ENCODE measurements at places on chromosomes 6 and 20. TPM values are rescaled to one million over a fixed set of nuclear protein-coding genes. Genes with fewer than 3 reads are reported as not detected.

DNA sequence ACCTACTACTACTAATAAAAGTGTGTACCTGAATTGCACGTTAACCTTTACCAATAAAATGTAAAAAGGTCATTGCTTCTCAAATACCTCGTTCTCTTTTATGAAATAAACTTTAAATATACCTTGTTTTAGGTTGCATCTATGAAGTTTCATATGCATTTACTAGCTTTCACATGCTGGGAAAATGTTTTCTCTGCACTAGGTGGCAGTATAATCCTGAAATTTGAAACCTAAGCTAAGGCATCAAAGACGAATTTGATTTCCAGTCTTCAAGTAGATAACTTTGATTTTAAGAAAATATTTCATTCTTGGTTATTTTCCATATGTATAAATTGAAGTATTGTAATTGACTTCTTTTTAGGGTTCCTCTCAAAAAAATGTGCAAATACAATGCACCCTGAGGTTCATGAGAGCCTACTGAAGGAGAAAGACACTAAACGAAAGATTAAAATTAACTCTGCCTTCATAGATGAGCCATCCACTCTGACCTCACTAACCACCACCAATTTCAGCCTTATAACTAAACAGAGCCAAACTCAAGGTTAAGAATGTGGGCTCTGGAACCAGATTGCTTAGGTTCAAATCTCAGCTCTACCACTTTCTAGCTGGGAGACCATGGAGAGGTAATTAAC, 7.3 kb upstream of the COL9A1 start:
- DNase-seq, result no peak

Gene SRC
- total RNA-seq, result 2.8 TPM

DNA sequence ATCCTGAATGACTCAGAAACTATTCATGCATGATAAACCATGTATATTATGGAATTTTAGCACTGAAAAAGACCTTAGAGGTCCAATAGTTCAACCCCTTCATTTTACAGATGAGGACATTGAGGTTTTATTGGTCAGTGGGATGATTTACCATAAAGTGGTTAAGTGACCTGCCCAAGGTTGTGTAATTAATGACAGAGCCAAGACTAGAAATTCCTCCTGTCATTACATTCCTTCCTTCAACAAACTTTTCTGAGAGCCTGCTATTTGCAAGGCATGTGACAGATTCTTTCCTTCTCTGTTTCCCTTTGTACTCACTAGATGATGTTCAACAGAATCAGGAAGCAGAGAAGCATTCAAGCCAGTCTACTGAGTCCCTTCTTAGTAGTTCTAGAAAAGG, 170.7 kb upstream of the KCNK16 start:
- DNase-seq, result no peak

Gene PRRT1
- total RNA-seq, result 1.1 TPM

Gene FAM217A
- total RNA-seq, result not detected

Gene CCR6
- 0.37 TPM for total RNA-seq

Gene CDKAL1
- total RNA-seq, result 20.4 TPM

Gene ADGRF1
- total RNA-seq, result not detected

DNA sequence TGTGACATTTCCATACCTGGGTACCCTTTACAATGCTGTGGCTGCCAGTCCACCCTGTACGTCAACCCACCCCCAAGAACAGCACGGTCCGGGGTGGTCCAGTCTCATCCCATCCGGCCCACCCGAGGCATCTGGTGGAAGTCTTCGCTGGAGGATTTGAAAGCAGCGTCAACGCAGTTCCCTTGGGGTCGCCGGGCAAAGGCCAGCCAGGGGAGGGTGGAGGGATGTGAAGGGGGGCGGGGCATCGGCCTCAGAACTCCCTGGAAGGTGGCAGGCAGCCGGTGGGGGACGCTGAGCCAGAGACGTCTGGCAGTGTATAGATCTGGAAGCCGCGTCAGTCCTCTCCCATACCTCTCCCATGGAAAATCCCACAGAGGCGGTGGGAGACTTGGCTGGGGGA, 1944.0 kb upstream of the DEFB115 start:
- DNase-seq, result no peak

Gene NR2E1
- not detected for total RNA-seq
